ENCODE measurements at places on chromosomes 3 and 15.

- DNase-seq: no peak
Measured at GRCh38 chr3:181839039-181839915, 127.6 kb downstream of the SOX2 start.

DNA sequence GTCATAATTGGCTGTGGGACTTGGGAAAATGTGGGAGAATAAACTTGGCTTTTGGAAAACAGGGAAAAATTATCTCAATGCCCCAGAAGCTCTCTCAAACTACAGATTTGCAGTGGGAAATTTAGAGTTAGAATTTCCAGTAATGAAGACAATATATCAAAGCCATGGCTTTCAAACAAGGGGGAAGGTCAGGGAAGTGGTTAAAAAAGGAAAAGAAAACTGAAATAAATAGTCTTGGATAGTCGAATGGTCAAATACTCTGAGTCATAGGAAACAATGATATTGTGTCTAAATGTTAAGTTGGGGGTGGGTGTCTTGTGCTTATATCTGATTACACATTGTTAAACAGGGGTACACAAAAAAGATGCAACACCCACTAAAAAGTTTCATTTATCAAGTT lies 272.4 kb upstream of the COL8A1 start:
- DNase-seq: no peak

GRCh38 chr3:157958457-157958856 lies 147.8 kb downstream of the SHOX2 start:
- no peak for DNase-seq

- DNase-seq: no peak
Measured at GRCh38 chr3:73024836-73025235, 28.2 kb downstream of the PPP4R2 start.

DNA sequence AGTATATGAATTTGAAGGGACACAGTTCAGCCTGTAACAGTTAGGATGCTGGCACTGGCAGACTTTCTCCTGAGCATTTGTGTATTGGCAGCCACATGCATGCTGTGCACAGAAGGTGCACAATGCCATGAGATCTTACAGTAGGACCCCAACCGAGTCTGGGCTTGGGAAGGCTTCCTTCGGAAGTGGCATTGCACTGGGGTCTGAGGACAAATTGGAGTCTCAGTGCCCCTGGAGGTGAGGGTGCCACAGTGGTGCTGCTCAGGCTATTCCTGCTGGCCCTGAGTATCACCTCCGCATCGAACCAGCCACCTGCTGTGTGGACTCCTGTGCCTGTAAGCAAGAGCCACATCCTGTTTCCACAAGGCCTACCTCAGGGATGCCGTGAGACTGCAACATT lies 99.5 kb downstream of the DNAJB8 start:
- no peak for DNase-seq

- no peak for DNase-seq
Measured at GRCh38 chr3:179373938-179374337, 26.4 kb downstream of the MFN1 start.

- DNase-seq: no peak
Measured at GRCh38 chr3:129020691-129021090, 19.6 kb downstream of the EFCC1 start.

DNA sequence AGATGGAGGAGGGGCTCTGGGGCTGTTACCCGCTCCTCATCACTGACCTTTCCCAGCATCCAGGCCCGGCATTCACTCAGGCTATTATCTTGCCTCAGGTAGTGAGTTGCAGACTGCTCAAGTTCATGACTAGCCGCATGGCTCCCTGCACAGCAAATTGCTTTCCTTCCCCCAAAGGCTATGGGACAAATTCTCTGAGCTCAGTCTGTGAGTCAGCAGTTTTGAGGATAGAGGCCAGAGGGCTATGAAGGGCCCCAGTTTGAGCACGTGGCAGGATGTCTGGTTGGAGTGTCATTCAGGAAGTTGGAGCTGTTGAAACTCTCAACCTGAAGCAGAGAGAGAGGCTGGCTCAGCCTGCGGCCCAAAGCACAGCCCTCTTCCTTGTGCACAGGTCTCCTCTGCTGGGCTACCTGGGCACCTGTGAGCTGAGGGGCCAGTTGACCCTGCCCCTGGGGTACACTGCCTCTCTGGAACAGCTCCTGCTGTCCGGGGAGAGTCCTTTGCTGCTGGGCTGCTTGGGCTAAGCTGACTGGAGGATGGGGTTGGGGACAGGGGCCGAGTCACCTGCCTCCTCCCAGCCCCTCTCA lies 7.9 kb downstream of the FAH start:
- DNase-seq: no peak

DNA sequence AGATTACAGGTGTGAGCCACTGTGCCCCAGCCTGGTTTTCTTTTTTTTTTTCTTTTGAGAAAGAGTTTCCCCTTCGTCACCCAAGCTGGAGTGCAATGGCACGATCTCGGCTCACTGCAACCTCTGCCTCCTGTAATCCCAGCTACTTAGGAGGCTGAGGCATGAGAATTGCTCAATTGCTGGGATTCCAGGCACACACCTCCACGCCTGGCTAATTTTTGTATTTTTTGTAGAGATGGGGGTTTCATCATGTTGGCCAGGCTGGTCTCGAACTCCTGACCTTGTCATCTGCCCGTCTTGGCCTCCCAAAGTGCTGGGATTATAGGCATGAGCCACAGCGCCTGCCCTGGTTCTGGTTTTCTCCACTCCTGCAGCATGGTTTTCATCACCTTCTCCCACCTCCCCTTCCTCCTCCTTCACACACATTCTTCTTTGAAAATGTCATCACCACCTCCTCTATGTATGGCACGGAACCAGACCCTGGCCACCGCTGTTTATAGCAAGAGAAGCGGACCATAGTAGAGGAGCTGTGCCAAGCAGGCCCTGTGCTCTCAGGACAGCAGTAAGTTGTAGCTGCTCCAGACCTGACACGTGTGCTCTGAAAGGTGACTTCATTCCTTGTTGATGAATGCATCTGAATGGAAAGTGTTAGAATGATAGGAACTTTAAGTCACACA lies 14.6 kb upstream of the AHSG start:
- DNase-seq: no peak

DNA sequence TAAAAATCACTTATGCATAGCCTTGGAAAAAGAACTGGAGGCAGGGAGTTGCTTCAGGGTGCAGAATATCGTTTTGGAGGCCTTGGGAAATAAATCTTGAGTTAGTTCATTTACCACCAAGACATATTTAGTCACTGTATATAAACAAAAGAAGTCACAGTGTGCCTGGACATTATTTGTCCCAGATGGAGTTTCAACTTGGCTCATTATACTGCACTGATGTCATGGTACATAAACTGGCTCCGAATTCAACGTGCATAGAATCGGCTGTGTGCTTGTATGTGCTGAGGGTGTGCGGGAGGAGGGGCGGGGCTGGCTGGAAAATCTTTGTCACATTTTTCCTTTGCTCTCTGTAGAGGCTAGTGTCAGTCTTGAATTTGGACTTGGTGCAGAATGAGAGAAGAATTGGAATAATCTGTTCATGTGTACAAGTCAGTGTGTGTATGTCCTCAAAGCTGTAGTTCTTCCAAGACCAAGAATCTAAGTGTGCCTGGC lies 86.6 kb downstream of the FNDC3B start:
- peak; percentile 69 for DNase-seq

GRCh38 chr3:180311242-180311641 lies 274.5 kb upstream of the PEX5L start:
- no peak for DNase-seq

DNA sequence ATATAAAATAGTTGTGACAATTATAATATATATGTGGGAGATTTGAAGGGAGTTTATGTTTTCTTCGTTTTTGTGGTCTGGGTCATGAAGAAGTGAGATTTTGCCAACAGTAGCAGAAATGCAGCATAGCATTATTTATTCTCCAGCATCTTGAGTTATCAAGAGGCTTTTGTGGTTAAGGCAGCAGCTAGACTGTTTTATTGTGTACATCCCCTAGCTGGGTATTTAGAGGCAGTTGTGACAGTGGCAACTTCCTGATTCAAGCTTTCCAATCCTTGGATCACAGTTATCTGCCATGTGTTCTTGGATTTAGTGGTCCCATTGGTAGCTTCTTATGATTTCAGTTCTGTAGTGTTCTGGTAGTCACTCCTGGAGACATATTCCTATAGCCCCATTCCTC lies 29.0 kb downstream of the ARIH1 start:
- no peak for DNase-seq

DNA sequence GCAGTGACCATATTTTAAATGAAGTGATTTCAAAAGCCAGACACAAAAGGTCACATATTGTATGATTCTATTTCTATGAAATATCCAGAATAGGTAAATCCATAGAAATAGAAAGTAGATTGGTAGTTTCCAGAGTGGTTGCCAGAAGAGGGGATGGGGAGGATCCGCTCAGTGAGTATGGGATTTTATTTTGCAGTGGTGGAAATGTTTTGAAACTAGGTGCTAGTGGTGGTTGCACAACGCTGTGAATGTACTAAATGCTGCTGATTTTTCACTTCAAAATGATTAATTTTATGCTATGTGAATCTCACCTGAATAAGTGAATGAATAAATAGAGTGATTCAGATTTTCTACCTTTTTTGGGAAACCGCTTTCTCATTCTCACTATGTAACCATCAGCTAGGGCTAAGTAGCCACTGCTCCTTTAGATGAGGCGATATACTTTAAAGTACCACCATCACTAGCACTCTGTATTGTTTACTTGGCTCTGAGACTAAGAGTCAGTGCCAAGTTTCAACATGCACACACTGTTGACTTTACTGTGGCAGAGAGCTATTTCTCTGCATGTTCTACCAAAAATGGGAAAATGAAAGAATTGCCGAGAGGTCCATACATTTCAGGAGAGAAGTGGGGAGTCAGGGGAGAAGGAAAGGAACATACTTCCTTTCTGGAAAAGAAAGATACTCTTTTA lies 90.7 kb upstream of the GOLIM4 start:
- DNase-seq: no peak

DNA sequence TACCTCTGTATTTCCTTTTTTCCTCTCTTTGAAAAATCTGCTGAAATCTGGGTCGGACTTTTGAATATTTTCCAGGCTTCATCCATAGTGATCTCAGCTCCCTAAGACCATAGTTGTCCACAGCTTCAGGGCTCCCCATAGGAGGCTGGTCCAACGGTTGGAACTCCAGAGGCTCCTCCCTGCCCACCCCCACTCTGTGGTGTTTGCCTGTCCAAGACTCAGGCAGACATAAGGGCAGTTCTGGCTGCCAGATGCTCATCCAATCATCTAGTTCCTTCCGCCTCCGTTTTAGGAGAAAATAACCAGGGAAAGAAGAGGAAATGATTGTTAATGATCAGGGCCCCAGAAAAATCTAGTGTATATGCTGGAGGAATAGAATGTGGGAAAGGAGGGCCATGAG lies 27.9 kb upstream of the PRTG start:
- DNase-seq: no peak

- no peak for DNase-seq
Measured at GRCh38 chr3:100915706-100916495, 77.3 kb downstream of the ABI3BP start.

DNA sequence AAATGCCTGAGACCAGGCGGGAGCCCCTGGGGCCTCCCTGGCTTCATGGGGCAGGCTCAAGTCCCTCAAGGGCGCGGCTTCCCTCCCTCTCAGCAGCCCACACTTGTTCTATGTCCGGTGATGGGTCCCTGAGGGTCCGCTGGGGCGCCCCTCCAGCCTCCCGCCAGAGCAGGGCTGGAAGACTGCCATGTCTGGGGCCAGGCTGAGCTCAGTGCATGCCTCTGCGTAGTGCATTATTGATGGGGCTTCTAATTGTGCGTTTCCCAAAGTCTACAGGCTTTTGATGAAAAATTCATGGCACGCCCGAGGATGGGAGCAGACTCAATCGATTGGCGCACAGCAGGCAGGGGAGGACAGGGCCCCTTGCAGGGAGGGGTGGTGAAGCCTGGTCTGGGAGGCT lies 51.3 kb downstream of the CYP11A1 start:
- no peak for DNase-seq

DNA sequence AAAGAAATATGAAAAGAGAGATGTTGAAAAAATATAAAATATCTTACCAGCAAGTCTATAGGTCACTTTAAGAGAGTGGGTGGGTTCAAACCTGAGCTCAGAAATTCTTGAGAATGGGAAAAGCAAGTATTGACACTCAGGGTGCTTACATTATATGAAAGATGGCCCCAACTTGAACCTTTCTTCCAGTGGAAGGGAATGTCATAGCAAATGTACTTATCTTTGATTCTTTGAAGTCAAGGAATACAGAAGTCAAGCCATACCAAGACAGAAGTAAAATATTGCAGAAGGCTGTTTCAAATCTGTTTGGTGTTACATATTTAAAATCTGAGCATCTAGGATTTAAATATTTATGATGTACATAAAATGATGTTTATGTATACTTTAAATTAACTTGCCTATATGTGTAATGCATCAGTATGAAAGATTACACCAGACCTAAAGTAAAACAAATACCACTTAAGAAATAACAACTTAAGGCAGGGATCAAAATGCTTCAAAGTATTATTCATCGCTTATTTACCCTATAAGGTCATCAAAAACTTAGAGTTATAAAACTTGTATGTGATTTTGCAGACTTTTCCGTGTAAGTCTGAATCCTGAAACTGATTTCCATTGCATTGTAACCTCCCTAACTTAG lies 8.7 kb downstream of the MME start:
- no peak for DNase-seq

- DNase-seq: no peak
Measured at GRCh38 chr3:155891321-155891720, 20.9 kb downstream of the GMPS start.

- no peak for DNase-seq
Measured at GRCh38 chr3:123314359-123315270, 112.9 kb downstream of the SEC22A start.

DNA sequence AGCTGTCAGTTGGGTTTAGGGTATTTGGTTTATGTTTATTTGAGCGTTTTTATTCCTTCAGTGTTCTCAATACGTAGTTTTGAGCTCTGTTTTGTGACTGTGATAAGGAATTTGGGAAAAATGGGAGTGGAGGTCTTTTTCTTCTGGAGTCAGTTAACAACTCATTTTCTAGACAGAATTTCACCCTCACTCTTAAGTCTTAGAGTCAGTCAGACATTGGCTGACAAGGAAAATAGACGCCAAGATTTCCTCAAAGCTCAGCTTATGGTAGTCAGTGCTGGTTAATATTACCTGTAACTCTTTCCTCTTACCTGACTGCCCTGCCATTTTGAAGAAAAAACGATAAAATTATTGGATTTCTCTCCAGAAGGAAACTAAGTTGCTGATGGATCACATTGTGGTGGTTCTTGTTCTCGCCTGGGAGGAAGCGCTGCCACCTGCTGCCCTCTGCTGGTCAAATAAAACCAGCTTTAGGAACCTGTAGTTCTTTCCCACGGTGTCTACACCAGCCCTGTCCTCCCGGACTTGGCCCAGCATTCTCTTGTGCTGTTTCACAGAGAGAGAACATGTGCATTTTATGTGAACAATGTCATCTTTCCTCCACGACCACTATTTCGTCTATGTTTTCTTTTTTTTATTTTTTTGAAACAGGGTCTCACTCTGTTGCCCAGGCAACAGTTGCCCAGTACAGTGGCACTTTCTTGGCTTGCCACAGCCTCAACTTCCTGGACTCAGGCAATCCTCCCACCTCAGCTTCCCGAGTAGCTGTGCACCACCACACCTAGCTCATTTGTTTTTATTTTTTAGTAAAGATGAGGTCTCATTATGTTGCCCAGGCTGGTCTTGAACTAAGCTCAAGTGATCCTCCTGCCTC lies 41.4 kb upstream of the UMPS start:
- DNase-seq: peak; percentile 75

GRCh38 chr3:143970773-143971358 lies 757 bp upstream of the DIPK2A start:
- no peak for DNase-seq

Data from prostate gland (tissue), 2 donors.